A549 treated with ZK216348 at 1 μM for 4 hours (cell line): ENCODE measurements at places on chromosomes 6 and 20. TPM values are rescaled to one million over a fixed set of nuclear protein-coding genes. Genes with fewer than 3 reads are reported as not detected.

TRAPPC3L gene
- total RNA-seq: not detected in 5 replicates

ASXL1 gene
- total RNA-seq: 26.8 to 36.5 TPM (median 33.7 TPM) in 5 replicates

TGM3 gene
- total RNA-seq: 0.07 to 0.22 TPM (median 0.08 TPM) in 3 of 5 replicates, not detected in the others

MMP24 gene
- 16.5 to 27.8 TPM (median 26.2 TPM) in 5 replicates for total RNA-seq

POPDC3 gene
- 23.1 to 27.6 TPM (median 24.5 TPM) in 5 replicates for total RNA-seq

SPACA1 gene
- not detected in 5 replicates for total RNA-seq

RRAGD gene
- 2.9 to 5.6 TPM (median 3.7 TPM) in 5 replicates for total RNA-seq

BPIFB1 gene
- total RNA-seq: 0.18 TPM in 1 of 5 replicates, not detected in the others

C20orf141 gene
- total RNA-seq: 0.36 TPM in 1 of 5 replicates, not detected in the others

FRK gene
- total RNA-seq: 0.93 to 1.7 TPM (median 1.3 TPM) in 5 replicates

HSPA1L gene
- 1.4 to 2.2 TPM (median 1.9 TPM) in 5 replicates for total RNA-seq

ADGB gene
- total RNA-seq: not detected in 5 replicates
